AG20443 (cell line): ENCODE measurements at places on chromosomes 13 and 19.

- DNase-seq, result no peak
Measured at GRCh38 chr19:1066251-1066747, 668 bp upstream of the ARHGAP45 start.

- DNase-seq, result no peak
Measured at GRCh38 chr13:46310066-46310465, 77.0 kb downstream of the RUBCNL start.

- no peak for DNase-seq
Measured at GRCh38 chr13:20461481-20461859, 64.2 kb downstream of the CRYL1 start.

GRCh38 chr13:20696073-20696472 lies 7.4 kb upstream of the IL17D start:
- DNase-seq, result no peak

DNA sequence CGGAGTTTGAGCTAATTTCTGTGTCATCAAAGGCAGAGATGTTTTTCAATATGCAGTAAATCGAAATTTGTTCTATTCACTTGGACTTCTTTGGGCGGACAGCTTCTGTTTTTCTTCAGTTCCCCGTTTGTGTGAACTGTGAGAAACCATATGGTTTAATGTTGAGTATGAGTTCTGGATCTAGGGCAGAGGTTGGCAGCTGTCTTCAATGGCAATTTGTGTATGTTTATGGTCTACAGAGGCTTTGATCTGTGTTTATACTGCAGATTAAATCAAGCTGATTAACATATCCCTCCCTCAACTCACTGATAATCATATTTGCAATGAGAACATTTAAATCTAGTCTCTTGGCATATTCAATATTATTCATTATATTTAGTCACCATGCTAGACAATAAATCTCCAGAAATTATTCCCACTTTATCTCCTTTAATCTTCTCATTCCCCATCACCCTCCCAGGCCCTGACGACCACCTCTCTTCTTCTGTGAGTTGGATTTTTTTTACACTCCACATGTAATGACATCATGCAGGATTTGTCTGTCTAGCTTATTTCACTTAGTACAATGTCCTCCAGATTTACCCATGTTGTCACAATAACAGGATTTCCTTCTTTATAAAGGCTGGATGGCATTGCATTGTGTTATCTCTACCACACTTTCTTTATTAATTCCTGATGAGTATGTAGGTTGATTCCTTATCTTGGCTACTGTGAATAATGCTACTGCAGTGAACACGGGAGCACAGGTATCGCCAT lies 9.0 kb downstream of the ZNF331 start:
- no peak for DNase-seq

- DNase-seq, result no peak
Measured at GRCh38 chr19:11225172-11225571, 14.2 kb upstream of the ANGPTL8 start.

DNA sequence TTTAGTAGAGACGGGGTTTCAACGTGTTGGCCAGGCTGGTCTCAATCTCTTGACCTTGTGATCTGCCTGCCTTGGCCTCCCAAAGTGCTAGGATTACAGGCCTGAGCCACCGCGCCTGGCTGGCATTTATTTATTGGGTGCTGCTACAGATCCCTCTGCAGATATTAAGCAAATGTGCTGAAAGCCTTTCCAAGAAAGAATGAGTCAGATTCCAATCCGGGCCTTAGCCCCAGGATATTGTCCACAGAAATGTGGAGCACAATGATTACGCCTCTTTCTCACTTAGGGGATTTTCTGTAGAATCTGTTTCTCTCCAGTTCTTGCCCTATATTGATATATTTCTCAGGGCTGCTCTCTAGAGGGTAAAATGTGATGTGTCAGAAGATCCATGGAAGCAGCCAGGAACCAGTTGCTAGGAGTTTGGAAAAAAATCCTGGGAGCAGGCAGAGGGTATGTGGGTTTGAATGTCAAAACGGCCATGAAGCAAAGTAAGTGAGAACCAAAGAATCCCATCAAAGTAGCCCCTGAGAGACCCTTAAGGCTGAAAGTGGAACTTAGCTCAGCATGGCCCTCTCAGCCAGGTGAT lies 24.8 kb upstream of the IGFL4 start:
- peak; percentile 41 for DNase-seq

GRCh38 chr13:48575031-48575430 lies 42.2 kb upstream of the RCBTB2 start:
- no peak for DNase-seq

GRCh38 chr19:56608274-56608964 lies 13.3 kb downstream of the ZNF71 start:
- no peak for DNase-seq

- DNase-seq, result no peak
Measured at GRCh38 chr19:44607049-44607448, 6.3 kb upstream of the IGSF23 start.
